ENCODE measurements at places on chromosomes 7 and 10.
A peak's percentile ranks its signal among the peaks of the same experiment; 100 is the strongest.

DNA sequence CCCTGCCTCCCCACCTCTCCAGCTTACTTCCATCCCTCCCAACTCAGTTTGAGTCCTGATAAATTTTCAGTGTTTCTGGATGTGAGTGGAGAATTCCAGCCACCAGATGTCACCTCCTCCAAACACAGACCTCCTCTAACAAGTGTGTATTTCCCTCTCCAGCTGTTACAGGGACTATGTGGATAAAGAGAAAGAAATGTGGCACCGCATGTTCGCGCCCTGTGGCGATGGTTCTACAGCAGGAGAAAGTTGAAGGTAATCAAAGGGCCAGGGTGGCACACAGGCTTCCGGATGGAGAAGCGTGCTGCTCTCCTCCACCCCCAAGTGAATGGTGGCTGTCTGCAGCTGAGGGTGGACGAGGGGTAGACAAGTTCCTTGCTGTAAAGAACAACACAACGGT, 14.7 kb downstream of the FKBP6 start:
- peak; percentile 86 for DNase-seq

GRCh38 chr7:77308792-77309191, 107.4 kb downstream of the GSAP start:
- DNase-seq = no peak

- DNase-seq = no peak
Measured at GRCh38 chr7:159071260-159071659, 73.4 kb downstream of the VIPR2 start.

- DNase-seq = peak; percentile 89
Measured at GRCh38 chr10:132961787-132962622, 19.6 kb upstream of the CFAP46 start.

GRCh38 chr7:6182993-6183392, 89.4 kb downstream of the CYTH3 start:
- no peak for DNase-seq

DNA sequence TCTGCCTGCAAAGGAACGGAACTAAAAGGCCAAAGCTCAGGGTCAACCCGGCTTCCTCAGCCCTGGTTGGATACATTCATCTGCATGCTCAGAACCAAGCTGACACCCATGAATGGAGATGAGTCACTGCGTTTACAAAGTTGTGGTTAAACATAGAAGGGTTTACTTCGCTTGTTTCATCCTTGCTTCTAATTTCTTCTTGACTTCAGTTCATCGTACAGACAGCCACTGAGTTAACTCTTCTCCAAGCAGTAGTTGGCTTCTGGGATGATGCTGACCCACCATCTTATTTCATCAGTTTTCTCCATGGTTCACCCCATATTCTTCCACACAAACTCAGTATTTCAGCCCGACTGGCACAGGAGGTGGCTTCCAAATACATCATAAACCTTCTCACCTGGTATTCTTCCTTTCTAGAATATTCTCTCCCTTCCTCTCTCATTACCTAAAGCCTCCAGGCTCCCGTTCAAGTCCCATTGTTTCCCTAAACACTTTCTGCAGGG, 166.3 kb upstream of the RNF32 start:
- no peak for DNase-seq

DNA sequence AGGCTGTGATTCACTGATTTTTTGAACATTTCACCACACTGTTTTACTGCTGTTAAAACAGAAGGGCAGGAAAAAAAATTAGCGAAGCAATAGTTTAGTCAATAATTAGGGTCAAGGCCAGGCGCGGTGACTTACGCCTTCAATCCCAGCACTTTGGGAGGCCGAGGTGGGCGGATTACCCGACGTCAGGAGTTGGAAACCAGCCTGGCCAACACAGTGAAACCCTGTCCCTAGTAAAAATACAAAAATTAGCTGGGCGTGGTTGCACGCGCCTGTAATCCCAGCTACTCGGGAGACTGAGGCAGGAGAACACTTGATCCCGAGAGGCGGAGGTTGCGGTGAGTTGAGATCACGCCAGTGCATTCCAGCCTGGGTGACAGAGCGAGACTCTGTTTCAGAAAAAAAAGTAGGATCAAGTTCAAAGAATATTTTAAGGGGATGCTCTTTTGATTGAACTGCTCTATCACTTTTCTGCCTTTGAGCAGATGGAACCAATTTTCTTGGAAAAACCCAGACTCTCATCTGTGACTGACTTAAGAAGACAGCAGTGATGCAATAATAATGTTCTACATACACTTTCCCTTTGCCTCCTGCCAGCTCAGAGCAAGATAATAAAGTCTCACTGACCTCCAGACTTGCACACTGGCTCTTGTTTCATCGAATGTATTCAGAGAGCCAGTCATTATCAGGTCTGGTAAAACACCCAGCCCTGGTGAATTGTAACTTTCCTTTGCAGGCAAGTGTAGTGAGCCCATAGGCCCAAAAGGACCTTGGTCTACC, 1.6 kb upstream of the PPA1 start:
- DNase-seq = peak; percentile 70

DNA sequence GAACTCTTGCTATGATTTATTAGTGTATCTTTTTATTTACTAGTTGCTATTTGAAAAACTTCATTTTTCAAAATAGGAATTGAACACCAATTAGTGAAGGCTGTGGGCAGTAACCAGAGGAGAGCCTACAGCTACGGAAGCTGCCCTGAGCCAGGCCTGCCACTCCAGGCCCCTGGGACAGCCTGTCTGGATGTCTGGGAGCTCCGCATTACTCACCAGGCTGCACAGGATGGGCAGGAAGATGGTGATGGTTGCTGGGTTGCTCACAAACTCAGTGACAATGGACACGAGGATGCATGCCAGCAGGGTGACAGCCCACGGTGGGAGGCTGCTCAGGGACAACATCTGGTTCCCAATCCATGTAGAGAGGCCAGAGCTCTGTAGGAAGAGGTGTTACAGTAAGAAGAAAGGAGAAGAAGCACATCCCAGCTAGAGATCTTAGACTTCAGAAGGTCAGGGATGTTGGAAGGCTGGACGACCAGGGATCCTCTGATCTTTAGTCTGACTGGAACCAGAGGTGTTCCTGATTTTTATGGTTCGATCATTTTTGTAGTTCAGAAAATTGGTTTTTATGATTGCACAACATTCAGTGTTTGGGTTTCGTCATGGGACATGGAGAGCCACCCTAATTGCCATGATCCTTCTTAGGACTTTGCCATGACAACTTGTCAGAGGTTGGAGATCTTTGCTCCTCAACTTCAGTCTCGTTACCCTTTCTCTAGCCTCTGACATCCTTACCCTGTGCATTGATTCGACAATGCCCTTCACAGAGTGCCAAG, 23.2 kb downstream of the STMP1 start:
- peak; percentile 52 for DNase-seq

GRCh38 chr7:151254316-151254715, 5.8 kb upstream of the SMARCD3 start:
- DNase-seq = no peak

DNA sequence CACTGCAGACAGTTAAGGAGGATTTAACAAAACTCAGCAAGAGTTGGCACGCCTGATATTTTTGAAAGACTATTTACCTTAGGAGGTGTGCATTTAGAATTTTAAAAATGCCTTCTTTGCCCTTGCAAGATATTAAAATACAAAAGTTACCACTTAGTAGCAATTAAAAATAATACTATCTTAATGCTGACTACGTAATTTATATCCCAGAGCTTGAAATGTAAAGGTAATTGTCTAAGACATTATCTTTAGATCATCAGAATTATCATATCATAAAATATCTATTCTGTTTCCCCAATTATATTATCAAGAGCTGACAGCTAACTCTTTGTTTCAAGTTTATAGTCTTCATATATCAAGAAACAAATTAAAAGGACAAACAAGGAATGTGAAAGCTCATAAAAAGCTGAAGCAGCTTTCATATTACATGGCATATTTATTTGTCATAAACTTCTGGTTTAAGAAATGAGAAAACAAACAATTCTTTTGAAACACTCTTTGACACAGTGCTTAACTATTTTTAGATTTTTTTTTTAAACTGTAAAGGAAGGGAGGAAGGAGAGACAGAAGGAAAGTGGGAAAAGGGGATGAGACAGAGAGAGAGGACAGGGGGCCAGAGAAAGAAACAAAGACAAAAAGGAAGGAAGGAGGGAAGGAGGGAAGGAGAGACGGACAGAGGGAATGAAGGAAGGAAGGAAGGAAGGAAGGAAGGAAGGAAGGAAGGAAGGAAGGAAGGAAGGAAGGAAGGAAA, 73.5 kb downstream of the RTKN2 start:
- no peak for DNase-seq

DNA sequence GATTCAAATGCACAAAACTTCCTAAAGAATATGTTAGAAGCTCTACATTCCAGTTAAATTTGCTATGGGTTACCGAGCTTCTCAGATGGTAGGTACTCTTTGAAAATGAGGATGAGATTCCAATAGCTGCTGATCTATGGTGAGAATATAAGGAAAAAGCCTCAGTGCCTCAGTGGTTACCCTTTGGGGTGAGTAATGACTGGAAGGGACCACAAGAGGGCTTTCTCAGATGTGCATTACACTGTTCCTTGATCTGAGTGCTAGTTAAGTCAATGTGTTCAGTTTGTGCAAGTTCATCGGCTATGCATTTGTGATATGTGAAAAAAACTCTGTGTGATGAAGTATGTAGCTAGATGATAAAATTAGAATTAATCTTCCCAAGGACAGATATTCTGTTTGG, 3.5 kb downstream of the NRCAM start:
- DNase-seq = peak; percentile 48

- DNase-seq = no peak
Measured at GRCh38 chr7:158018098-158018762, 569.4 kb downstream of the PTPRN2 start.

DNA sequence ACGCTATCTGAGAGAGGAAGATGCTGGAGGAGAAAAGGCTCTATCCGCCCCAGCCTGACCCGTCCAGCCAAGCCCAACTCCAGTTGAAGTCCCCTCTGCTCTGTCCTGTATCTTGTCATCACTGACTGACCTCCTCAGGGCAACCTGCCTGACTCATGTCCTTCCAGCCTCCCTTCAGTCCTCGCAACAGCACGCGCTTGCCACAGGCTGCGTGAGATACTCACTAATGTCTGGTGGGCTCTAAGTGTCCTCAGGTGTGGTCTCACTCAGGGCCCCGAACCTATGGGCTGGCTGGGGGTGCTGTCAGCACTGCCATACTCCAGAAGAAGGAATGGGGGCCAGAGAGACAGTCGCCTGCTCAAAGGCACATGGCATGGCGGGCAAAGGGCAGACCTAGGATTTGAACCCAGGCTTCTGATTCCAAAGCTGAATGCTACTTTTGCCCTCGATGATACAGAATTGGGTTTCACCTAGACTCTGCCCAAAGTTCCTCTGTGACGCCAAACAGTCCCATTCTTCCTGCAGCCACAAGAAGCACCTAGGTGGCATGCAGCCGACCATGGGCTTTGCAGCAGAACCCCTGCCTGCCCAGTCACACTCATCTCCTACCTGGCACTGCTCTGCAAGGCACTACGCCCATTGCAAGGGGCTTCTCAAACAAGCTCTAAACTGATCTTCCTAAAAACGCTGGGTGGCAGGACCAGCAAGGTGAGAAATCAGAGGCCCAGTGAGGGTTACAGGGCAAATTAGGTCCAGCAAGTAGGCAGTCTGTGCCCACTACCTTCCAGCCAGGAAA, 8.5 kb downstream of the FAM53B start:
- DNase-seq = no peak

DNA sequence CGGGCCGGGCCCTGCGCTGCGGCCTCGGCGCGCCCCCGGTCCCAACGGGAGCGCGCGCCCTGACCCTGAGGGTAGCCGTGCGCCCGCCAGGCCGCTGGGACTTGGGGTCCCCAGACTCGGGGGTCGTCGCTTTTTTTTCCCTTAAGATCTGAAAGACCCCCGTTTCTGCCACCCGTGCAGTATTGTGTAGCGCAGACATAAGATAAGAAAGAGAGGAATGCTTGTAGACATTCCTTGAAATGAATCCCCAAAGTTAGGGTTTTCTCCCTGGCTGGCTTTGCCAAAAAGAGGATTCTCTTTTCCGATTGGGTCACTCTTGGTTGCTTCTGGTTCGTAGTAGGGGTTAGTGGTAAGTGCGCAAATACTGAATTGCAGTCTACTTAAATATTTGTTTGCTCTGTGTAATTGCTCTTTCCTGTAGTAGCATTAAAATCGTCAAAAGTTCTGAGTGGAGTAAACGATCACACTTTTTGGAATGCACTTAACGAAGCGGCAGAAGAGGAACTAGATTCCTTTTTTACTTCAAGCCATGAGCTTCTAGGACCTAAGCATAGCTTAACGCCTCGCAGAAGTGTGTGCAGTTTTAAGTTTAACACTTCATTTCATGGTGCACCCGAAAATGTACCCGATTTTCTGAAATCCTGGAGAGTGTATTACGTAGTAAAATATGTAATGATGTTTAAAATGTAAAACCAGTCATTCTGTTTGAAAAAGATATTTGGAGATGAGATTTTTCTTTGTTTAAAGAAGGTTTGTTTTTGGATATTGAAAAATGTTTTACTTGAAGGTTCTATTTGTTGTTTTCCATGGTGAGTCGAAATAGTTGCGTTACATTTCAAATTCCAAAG, 1.3 kb downstream of the CUL1 start:
- peak; percentile 39 for DNase-seq

DNA sequence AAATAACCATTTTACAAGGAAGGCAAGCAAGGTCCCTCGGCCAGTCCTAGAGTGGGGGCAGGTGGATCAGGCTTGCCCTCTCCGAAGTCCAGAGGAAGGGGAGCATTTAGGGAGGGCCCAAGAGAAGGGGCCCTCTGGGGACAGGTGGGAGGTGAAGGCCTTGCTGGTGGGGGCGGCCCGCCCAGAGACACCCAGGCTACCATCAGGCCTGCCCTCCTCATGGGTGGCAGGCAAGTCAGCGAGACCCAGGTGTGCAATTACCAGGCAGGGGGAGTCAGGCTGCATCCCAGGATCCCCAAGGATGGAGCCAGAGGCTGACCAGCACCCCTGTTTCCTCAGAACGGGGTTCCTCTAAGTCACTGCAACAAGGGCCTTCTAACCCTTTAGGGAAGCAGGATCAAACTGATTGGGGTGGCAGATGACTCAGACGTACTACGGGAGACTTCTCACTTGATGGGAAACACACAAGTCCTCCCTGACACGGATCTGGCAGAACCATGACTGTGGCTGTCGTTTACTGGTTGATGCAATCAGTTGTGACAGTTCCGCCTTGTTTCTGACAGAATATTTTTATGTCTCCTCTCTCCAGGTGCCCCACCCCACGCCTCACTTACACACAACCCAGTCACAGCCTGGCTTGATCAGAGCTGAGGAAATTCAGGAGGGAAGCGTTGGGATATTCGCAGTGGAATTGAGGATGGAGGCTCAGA, 8.2 kb downstream of the LOXL4 start:
- no peak for DNase-seq

- no peak for DNase-seq
Measured at GRCh38 chr10:76632767-76633051, 1004.9 kb downstream of the KCNMA1 start.

DNA sequence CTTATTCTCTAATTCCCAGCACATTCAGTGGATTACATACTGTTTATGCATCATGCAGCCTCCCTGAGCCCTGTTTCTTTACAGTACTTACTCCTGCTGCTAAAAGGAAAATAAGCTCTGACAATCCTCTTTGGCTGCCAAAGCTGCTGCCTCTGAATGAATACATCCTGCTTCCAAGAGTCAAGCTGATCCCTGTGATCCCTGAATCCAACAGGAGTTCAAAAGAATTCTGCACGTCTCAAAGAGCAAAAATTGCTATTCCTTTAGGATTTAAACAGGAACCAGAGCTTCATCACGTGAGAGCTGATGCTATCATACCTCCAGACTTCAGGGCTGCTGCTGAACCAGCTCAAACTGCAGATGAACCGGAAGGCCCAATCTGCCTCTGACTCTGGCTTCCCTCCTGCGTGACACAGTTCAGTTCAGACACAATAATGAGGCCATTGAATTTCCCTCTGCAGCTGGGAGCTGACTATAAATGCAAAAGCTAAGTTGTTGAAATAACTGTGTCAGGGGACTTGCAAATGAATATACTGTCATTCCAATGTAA, 851.0 kb upstream of the PHF14 start:
- DNase-seq = no peak

All from AG20443 (cell line).